ENCODE measurements at places on chromosomes 7 and 10. TPM values are rescaled to one million over a fixed set of nuclear protein-coding genes. Genes with fewer than 3 reads are reported as not detected.

DIP2C gene
- total RNA-seq, result 7.1 TPM

CEP55 gene
- total RNA-seq, result 35.4 TPM

SLC26A5 gene
- not detected for total RNA-seq

- peak; percentile 57 for DNase-seq
These were observed 32.1 kb upstream of the CHST15 start for GRCh38 chr10:124125305-124126116.

GRCh38 chr7:73740771-73741170 is 2.2 kb upstream of the ABHD11 start:
- no peak for DNase-seq

DNA sequence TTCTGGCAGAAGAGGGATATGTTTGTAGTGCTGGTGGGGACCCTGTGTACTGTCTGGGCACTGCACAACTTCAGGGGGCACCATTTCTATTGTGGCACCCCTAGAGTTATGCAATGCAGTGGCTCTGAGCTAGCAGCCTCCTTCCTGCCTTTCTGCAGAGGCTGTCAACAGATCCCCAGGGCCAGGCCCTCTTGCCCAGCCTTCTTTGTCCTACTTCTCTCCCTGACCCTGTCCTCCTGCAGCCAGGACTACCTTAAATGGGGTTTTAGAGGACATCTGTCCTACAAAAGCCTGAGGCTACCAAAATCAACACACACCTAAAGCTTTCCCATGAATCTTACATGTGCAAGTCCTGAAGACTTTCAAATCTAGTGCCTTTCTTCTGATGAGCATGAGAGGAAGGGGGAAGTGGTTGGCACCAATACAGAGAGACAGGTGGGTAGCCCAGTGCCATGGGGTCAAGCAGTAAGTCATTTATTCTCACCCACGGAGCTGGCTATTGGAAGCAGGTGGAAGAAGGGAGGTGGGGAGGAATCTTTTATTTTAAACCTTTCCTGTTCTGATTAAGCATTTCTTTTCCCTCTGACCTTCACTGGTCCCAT is 2.4 kb downstream of the SPOCK2 start:
- DNase-seq, result no peak

- DNase-seq, result no peak
These were observed 161.7 kb downstream of the HECW1 start for GRCh38 chr7:43273939-43274719.

DNA sequence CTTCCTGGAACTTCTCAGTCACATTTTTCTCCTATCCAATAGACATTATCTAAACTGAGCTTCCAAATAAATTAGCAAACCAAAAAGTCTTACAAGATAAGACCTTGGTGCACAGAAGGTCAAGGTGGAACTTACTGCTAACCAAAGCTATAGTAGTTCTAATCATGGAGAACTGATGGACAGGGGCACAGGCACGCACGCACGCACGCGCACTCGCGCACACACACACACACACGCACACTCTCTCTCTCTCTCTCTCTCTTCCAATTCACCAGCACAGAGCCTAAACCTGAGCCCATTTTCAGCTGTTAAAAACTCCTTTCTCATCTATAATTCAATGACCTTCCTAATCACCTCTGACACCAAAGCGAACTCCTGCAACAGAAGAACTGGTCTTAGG is 7.5 kb downstream of the FGFR2 start:
- no peak for DNase-seq

- DNase-seq, result peak; percentile 49
These were observed 181.3 kb downstream of the RNLS start for GRCh38 chr10:88401671-88402347.

DNA sequence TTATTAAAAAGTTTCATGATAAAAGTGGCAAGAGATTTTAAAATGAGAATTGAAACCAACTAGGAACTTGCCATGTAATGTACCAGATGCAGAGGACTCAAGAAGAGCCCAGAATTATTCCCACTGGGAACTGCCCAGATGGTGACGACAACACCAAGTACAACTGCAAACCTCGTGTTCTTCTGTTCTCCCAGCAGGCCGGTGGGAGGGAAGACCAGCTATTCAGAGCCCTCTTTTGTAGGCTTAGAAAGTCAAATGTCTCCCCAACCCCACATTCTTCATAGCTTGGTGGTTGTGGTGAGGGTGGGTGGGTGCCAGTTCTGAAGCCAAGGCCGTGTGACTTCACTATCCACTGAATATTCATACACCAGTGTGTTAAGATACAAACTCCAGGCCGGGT is 54.3 kb upstream of the ITGB1 start:
- DNase-seq, result no peak

DNA sequence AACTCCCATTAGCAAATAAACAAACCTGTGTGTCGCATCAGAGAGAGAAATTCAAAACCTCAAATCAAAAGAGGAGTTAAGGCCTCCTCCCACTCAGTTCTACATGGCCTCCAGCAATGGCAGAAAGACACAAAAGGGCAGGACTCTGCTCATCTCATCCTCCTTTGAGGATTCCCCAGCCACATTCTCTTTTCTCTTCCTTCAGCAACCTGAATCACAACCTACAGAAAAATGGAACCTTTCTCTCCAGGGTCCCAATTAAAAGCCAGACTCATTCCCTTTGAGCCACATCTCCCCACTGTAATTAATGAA is 7.9 kb downstream of the OSBPL3 start:
- no peak for DNase-seq

DNA sequence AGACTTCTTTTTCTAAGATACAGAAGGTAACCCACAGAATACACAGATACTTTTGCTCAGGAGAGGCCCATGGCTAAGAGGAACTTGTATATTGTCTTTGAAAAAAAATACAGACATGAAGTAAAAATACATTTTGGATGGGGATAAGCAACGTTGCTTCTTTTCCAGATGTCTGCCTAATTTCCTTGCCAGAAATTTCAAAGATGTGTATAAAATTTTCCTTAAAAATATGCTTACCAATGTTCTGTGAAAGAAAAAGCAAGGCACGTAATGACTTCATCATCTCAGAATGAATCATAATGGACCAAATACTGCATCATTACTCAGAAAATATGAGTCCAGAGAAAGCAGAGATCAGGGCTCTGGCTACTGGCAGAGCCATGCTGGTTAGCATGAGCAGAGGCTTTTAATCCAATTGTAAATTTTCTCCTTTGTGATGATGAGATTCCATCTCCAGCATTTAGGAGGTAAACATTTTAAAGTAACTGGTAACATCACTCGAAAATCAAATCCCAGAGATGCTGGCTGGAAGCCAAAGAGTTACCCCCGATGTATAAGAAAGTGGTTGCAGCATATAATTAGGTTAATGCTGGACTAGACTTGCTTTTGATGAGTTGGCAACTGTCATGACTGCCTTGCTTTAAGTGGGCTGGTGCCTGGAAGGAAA is 272.5 kb downstream of the SEMA3A start:
- DNase-seq, result no peak

DNA sequence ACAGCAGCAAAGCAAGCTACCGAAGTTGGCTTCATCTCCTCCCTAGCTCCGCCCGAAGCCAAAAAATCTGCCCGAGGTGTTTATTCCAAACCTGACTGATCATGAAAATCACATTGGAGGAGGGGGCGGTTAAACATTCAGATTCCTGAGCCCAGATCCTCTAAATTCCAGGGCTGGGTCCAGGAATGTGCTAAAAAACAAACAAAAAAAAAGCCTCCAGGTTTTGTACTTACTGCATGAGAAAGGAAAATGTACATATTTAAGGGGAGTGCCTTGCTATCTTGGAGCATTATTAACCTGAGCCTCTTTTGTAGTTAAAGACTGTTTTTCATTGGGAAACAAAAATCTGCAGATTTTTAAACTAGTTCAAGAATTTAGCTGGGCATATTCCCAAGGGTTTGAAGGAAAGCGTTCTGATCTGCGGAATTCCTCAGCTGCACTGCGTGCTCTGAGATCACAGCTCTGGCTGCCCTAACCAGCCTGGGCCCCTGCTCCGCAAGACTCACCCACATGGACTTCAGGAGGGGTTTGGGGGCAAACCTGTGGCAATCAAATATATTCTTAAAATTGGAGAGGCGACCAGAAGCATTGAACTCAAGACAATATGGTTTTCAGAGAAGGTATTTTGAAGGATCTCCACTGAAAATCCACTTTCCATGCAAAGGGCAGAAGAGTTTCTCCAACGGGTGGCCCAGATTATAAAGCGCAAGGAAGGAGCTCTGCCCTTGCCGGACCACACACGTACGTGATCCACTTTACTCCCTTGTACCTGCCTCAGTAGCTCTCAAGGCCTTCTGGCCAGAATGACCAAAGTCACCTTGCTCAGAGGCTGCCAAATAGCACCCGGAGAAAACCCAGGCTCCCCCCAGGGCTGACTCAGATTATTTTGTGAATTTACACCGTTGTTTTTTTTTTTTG is 10.0 kb upstream of the TNS3 start:
- DNase-seq, result no peak
